Muscle of leg (tissue), 16 donors: ENCODE measurements at places on chromosomes 1 and 21. TPM values are rescaled to one million over a fixed set of nuclear protein-coding genes. Genes with fewer than 3 reads are reported as not detected.

Gene RPS6KC1
- 25.1 TPM for total RNA-seq

Gene ACKR1
- total RNA-seq = 2.7 TPM

GRCh38 chr1:229685149-229685548 lies 59.1 kb downstream of the URB2 start:
- no peaks in the 10 kb centered on the region for H3K36me3 ChIP-seq
- H3K4me1 ChIP-seq = peaks cover 11% of the 10 kb centered on the region
- no peak overlapping the region for H3K4me3 ChIP-seq
- H3K27ac ChIP-seq = no peak overlapping the region
- H3K27me3 ChIP-seq = no peaks in the 10 kb centered on the region

- H3K4me1 ChIP-seq = no peaks in the 10 kb centered on the region
- no peak for DNase-seq
- H3K36me3 ChIP-seq = no peaks in the 10 kb centered on the region
Measured at GRCh38 chr1:65921446-65921845, 128.8 kb downstream of the PDE4B start.

GRCh38 chr1:218351391-218352074 lies 6.4 kb downstream of the TGFB2 start:
- H3K27ac ChIP-seq = peak overlapping the region; percentile 99
- H3K4me3 ChIP-seq = peak overlapping the region; percentile 35

- no peak overlapping the region for H3K4me3 ChIP-seq
- peak overlapping the region; percentile 62 for H3K27ac ChIP-seq
- no peaks in the 10 kb centered on the region for H3K36me3 ChIP-seq
- H3K4me1 ChIP-seq = peaks cover 24% of the 10 kb centered on the region
- peak; percentile 77 for DNase-seq
Measured at GRCh38 chr1:68293609-68294366, 61.5 kb upstream of the WLS start.

Gene FNDC10
- 0.62 TPM for total RNA-seq

DNA sequence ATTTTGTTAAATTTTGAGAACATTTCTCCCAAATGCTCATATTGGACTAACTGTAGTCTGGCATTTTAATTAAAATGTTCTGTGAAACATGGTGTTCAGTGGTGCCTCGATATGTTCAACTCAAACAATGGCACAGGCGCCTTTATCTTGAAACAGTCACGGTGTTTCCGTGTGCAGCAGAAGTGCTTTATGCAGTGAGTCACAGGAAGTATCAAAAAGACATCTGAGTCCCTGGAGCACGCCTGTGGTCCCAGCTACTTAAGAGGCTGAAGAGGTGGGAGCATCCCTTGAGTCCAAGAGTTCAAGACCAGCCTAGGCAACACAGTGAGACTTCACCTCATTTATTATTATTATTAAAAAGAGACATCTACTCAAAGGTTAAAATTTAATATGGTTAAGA lies 52.2 kb downstream of the GREM2 start:
- no peak overlapping the region for H3K4me3 ChIP-seq
- no peak overlapping the region for H3K27ac ChIP-seq
- DNase-seq = no peak
- H3K36me3 ChIP-seq = no peaks in the 10 kb centered on the region

GRCh38 chr1:203441766-203442165 lies 33.8 kb upstream of the PRELP start:
- H3K27ac ChIP-seq = no peak overlapping the region
- no peak for DNase-seq

DNA sequence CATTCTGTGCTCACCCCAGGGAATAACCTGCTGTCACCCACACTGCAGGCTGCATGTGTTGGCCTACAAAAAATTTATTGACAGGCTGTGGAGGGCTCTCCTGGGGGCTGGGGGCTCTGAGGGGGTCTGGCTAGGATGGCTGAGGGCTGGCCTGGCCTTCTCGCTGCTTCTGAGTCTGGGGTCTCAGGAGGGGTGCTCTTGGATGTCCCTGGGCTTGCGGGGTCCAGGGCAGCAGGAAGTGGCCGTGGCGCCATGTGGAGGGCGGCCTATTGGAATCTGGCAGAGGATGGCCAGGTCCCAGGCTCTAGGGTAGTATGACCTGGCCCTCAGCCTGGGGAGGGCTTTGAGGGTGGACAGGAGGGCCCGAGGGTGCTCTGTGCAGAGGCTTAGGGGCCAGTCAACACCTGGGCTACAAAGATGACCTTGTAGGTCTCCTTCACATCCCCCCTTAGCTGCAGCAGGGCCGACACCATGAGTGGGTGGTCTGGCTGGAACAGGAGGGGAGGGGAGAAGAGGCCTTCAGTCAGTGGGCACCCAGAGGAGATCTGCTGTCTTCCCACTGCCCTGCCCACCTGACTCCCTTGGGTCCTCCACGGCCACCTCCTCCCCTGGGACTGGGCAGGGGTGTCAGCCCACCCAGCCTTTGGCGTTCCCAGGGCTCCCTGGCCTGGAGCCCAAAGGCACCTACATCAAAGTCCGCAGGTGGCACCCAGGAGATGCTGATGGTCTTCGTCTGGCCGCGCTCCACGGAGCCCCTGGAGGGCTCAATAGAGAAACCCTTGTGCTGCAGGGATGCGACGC lies 3.0 kb upstream of the TMEM52 start:
- DNase-seq = peak; percentile 24
- H3K4me1 ChIP-seq = peaks cover 49% of the 10 kb centered on the region
- H3K27me3 ChIP-seq = peaks cover 2% of the 10 kb centered on the region
- no peak overlapping the region for H3K4me3 ChIP-seq
- no peak overlapping the region for H3K27ac ChIP-seq

GRCh38 chr1:175390081-175390481 lies 197.5 kb upstream of the KIAA0040 start:
- no peak overlapping the region for H3K4me3 ChIP-seq
- H3K36me3 ChIP-seq = no peaks in the 10 kb centered on the region
- no peak overlapping the region for H3K27ac ChIP-seq
- no peak for DNase-seq
- no peaks in the 10 kb centered on the region for H3K27me3 ChIP-seq

- no peaks in the 10 kb centered on the region for H3K27me3 ChIP-seq
- H3K27ac ChIP-seq = no peak overlapping the region
- peaks cover 4% of the 10 kb centered on the region for H3K4me1 ChIP-seq
- no peak overlapping the region for H3K4me3 ChIP-seq
- peak; percentile 66 for DNase-seq
- H3K36me3 ChIP-seq = no peaks in the 10 kb centered on the region
Measured at GRCh38 chr1:218702775-218703174, 357.6 kb downstream of the TGFB2 start.

Gene FCN3
- 0.75 TPM for total RNA-seq

- no peak overlapping the region for H3K4me3 ChIP-seq
- H3K27me3 ChIP-seq = no peaks in the 10 kb centered on the region
- peak overlapping the region; percentile 29 for H3K27ac ChIP-seq
- no peak for DNase-seq
Measured at GRCh38 chr1:91804546-91805023, 81.4 kb downstream of the TGFBR3 start.

GRCh38 chr1:73813236-73813635 lies 384.7 kb downstream of the LRRIQ3 start:
- DNase-seq = peak; percentile 80
- H3K4me3 ChIP-seq = no peak overlapping the region

Gene IGSF3
- total RNA-seq = 29.8 TPM

DNA sequence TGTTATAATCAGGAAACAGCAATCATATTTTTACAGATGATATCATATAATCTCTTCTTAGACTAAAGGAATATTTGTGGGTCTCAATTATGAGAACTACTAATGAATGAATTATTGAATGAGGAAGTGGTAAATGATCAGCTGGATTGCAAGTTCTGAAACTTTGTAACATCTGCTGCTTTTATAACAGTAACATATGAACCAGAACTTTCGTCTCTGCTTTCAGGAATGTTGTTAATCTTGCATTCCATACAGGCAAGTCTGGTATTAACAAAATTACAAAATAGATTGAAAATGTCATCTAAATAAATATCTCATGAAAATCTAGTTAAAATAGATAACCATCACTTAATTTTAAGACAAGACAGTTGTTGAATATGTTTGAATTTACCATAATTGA lies 110.5 kb upstream of the COL11A1 start:
- no peak for DNase-seq
- H3K27ac ChIP-seq = no peak overlapping the region

- H3K27me3 ChIP-seq = no peaks in the 10 kb centered on the region
- H3K4me1 ChIP-seq = no peaks in the 10 kb centered on the region
- no peak overlapping the region for H3K4me3 ChIP-seq
- no peak for DNase-seq
- no peaks in the 10 kb centered on the region for H3K36me3 ChIP-seq
- no peak overlapping the region for H3K27ac ChIP-seq
Measured at GRCh38 chr1:147201786-147202185, 23.4 kb downstream of the FMO5 start.

DNA sequence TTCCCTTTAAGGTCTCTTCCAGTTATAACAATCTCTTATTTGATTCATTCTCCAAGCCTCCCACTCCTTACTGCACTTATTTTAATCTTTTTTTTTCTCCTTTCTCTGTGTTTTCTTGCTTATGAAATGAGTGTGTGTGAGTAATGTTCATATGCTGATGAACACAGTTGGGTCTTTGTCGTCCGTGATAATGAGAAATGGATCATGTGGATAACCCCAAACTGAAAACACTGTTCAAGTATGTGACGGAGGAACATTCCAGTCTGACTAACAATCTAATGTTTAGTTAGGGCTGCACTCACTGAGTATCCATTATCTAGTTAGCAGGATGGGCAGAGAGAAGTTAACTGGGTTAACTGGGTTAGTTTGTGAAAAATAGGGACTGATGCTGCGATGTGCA lies 253.1 kb upstream of the DUSP10 start:
- no peak overlapping the region for H3K4me3 ChIP-seq
- no peaks in the 10 kb centered on the region for H3K27me3 ChIP-seq
- H3K4me1 ChIP-seq = no peaks in the 10 kb centered on the region
- no peak overlapping the region for H3K27ac ChIP-seq
- no peak for DNase-seq
